CD4-positive, alpha-beta T cell (primary cell): ENCODE measurements at places on chromosomes 4 and X. TPM values are rescaled to one million over a fixed set of nuclear protein-coding genes. Genes with fewer than 3 reads are reported as not detected.

The GPC4 gene
- not detected for total RNA-seq

The S100G gene
- not detected for total RNA-seq

The SOX3 gene
- total RNA-seq: not detected

The PASD1 gene
- total RNA-seq: not detected

The KCNIP4 gene
- total RNA-seq: not detected

The STAP1 gene
- total RNA-seq: 2.7 TPM

The NHSL2 gene
- total RNA-seq: 1.3 TPM

The C4orf50 gene
- total RNA-seq: 0.16 TPM
